NCI-H524 (cell line): ENCODE measurements at places on chromosomes 5 and 9.

GRCh38 chr5:58074717-58075116, 385.2 kb downstream of the PLK2 start:
- DNase-seq = no peak

- DNase-seq = no peak
These were observed 36.9 kb upstream of the PIP5K1B start for GRCh38 chr9:68668127-68668526.

- no peak for DNase-seq
These were observed 11.0 kb upstream of the NEURL1B start for GRCh38 chr5:172630082-172630481.

- no peak for DNase-seq
These were observed 53.8 kb upstream of the KCNMB1 start for GRCh38 chr5:170442921-170443320.

GRCh38 chr5:84253946-84254345, 130.7 kb downstream of the EDIL3 start:
- no peak for DNase-seq

DNA sequence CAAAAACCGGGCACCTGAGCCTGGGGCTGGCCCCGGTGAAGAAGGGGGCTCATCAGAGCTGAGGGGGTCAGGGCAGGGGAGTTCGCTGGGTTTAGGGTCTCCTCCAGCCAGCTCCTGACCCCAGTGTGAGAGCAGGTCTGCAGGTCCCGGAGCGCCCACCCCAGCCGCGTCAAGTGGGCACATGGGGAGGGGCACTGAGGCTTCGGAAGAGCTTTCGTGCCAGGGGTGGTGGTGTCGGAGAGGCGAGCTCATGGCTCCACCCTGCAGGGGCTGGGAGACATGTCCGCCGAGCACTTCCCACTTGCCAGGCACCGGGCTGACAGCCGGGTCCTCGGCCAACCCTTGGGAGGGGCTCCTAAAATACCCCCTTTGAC, 13.2 kb downstream of the VAV2 start:
- DNase-seq = no peak

DNA sequence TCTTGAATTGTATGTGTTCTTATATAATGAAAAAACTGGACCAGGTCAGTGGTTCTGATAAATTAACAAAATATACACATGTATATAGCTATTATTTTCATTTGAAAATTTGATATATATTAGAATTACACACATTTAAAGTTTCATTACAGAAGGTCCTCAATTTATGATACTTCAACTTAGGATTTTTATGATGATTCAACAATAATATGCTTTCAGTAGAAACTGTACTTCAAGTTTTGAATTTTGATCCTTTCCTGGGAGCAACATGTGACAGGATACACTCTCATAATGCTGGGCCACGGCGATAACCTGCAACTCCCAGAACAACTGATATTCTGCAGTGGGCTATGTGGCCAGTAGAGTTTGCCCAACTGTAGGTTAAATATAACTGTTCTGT, 344.7 kb downstream of the TAF11L14 start:
- no peak for DNase-seq

GRCh38 chr5:174247301-174247700, 201.8 kb downstream of the NSG2 start:
- DNase-seq = no peak

DNA sequence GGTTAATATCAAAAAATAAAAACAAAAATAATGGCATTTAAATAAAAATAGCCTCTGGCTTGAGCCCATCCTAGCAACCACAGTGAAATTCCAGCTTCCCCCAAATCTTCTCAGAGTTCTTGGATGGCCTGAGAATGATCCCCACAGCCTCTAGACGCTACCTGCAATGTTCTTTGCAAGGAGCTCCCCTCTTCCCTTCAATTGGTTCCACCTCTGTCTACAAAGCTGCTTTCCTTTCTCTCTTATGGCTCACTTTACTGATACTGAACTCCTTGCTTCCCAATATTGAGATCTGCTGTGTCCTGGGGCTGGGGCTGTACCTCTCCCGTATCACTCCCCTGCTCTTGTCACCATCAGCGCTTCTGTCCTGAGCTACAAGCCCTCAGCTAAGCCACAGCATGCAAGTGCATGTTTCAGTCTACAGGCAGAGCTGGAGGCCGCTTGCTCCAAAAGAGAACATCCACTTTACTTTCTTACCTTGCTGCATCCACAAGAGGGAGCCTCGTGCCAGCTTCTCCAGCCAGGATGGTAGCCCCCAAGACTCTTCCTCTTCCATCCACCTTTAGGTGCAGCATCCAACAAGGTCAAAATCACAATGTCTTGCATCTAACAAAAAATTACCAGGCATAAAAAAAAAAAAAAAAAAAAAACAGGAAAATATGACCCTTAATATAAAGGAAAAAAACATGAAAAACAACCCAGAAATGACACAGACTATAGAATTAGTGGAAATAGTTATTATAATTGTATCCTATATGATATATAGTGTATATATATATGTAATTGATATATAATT, 57.4 kb upstream of the PRSS3 start:
- DNase-seq = peak; percentile 71

DNA sequence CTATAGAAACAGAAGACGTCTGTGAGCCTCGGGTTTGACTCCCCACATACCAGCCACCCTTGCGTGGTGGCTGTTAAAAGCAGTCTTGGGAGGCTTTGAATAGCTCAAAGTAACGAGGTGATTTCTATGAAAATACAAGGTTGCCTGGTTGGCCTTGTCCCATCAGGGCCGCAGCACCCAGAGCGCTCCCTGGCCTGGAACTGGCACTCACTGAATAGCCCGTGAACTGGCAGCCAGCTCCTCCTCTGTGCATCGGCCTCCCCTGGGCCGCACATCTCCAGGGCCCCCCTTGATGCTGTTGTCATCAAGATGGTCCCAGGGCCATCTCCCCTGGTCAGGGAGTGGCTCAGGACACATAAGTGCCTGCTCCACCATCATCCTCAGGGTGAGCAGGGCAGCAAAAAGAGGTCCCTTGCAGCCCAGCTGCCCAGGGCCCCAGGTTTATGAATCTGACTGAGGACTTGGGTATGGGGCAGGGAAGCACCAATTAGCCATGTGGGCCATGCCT, 144.6 kb upstream of the PPP1R26 start:
- DNase-seq = no peak

DNA sequence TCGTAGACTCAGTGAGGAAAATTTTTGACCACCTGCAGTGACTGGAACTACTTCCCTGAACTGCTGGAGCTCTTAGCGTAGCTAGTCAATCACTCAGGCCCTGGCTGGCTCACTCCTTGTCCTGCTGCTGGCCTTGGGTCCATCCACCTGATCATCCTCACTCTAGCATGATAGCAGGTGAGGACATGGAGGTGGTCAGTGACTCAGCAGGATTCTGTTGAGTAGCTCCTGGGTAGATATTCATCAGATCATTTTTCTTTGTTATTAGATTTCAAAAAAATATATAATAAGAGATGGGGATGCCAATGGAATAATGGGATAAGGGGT, 25.0 kb upstream of the SEMA4D start:
- DNase-seq = no peak
